Fibroblast of gingiva (primary cell): ENCODE measurements at places on chromosomes 12 and 14.

GRCh38 chr14:33369972-33370371, 431.3 kb downstream of the NPAS3 start:
- DNase-seq: no peak

DNA sequence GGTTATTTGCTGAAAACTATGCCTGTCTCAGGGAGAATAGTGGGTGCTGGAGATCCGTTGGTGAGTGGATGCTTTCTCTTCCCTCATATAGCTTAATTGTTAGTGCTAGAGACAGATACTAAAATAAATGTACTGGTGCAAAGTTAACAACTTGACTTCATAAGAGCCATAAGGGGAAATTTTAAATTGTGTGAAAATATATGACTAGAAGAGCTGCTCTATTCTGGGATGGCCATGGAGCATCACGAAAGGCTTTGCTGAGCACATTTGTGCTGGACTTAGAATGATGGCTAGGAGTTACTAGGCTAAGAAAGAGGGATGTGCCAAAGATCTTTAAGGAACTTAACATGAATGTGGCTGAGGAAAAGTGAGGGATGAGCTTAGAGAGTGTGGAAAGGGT, 668.8 kb downstream of the NRXN3 start:
- DNase-seq: no peak

DNA sequence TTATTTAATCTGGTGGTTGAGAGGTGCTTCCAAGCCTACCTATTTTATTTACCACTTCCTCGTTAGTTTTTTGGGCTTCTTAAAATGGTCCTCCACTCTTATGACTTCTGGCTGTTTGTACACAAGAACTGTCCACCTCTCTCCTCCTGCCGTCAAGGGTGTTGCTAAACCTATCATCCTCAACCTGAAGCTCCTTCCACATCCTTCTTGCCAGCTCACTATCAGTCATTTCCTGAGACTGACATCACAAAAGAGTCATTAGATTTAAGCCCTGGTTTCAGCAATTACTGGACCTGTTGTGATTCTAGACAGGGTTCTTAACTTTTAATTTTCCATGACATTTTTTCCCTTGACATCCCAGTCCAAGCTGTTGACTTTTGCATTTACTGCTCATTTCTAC, 91.9 kb downstream of the BICD1 start:
- DNase-seq: no peak

GRCh38 chr12:65631621-65632111, 192.6 kb upstream of the HMGA2 start:
- peak; percentile 99 for DNase-seq

GRCh38 chr12:6360578-6361490, 14.5 kb downstream of the SCNN1A start:
- no peak for DNase-seq

DNA sequence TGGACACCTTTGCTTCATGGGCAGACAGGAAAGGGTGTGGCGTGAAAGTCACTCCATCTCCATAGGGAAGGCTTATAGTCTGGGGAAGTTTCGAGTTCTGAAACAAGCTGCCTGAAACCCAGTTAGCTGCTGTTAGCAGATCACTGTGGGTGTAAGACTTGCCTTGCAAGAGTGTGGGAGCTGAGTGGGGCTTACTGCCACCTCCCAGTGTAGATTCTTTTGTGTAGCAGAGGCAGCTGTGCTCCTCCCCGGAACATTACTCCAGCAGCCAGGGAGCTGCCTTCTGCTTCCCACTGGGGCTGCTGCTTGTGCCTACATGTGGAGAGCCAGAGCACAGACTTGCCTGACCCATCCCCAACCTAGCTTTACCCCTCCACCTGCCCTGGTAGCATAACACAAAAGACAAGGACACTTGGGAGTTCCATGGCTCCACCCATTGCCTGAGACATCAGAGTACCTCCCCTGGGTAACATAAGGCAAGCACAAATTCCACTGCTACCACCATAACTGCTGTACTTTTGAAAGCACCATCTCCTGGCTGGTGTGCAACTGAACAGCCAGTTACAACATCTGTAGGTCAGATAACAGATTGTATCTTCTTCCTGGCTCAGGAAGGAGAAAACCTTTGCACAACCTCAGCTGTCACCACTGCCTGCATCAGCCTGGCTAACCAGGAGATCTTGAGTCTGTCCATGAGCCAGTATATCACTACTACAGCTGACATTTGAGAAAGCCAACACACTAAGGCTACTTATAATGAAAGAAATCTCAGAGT, 69.5 kb downstream of the ADAMTS20 start:
- DNase-seq: no peak

DNA sequence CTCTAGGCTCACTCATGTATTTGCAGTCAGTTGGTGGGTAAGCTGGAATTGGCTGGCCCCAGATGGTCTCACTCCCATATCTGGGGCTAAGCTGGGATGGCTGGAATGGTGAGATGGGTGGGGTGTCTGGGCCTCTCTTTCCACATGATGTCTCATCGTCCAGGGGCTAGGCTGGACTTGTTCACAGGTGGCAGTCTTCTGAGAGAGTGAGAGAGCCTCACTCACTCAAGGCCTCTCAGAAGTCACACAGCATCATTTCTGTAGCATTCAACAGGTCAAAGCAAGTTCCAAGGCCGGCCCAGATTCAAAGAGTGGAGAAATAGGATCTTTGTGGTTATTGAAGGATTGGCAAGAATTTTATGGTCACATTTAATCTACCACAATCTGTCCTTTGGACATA, 102.7 kb downstream of the UNC79 start:
- DNase-seq: no peak

DNA sequence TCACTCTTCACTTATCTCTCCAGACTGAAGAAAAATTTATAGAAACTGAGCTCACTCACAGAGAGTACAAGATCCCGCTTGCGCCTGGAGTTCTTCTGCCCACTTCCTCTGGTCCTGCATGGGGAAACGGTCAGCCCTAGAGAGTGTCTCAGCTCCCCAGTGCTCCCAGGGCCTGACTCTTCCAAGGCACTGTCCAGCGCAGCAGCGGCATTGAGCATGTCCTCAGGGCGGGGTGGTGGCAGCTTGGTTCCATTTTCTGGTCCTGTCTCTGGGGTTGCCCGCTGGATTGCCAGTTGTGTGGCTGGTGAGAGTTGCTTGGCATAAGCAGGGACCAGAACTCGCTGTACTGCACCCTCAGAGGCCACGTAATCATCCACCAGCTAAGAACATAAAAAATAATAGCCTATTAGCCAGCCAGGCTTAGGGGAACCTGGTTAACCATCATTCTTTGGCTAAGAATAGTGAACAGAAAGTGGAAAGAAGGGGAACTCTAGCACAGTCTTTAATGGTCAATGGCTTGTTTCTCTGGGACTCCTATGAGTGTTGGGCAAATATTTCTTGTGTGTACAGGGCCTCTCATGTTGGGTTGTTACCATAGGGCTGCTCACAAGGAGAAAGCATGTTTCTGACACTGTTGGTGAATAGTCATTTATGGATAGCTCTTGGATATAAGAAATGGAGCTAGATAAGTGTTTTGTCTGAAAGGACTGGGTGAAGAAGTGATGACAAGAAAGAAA, 13.7 kb upstream of the AJUBA start:
- DNase-seq: no peak

- peak; percentile 37 for DNase-seq
Measured at GRCh38 chr14:100408350-100409002, 85.3 kb downstream of the SLC25A47 start.

- peak; percentile 86 for DNase-seq
Measured at GRCh38 chr12:76020281-76020680, 11.3 kb downstream of the PHLDA1 start.

GRCh38 chr12:124322271-124322998, 27.5 kb downstream of the RFLNA start:
- no peak for DNase-seq

GRCh38 chr12:122411537-122411936, 10.9 kb downstream of the CLIP1 start:
- DNase-seq: peak; percentile 58

- no peak for DNase-seq
Measured at GRCh38 chr14:101729382-101729781, 32.1 kb upstream of the PPP2R5C start.

DNA sequence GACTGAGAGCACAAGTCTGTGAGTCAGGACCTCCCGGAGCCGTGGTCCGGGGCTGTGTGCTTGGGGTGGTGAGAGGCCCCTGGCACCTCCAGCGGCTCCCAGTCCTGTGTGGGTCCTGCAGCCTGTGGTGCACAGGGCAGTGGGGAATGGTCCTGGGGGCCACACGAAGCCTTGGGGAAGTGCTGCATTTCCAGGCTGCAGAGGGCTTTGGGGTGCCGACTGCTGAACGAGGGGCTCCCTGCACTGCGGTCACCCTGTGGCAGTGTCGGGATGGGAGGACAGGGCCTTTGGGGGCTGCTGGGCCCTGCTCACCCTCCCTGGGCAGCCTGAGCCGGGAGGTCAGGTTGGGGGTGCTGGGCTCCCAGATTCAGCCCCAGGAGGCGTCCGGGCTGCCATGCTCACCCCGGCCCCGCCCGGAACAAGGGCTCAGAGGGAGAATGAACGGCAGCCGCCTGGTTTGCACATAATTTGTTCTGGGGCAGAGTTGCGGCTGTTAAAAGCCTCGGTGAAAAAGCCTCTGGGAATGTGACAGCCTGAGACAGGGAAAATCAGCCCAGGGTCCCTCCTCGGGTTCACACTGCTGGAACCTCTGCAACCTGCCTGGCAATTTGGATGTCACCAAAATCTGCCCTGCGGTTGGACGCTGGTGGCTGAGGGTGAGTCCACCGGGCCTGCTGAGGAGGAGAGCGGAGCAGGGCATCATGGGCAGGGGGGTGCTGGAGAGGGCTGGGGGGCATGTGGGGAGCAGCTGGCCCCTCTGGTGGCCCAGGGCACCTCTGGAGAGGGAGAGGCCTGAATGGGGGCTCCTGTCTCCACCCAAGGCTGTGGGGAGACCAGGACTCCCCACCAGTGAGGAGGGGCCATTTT, 109.2 kb downstream of the KIF26A start:
- no peak for DNase-seq

DNA sequence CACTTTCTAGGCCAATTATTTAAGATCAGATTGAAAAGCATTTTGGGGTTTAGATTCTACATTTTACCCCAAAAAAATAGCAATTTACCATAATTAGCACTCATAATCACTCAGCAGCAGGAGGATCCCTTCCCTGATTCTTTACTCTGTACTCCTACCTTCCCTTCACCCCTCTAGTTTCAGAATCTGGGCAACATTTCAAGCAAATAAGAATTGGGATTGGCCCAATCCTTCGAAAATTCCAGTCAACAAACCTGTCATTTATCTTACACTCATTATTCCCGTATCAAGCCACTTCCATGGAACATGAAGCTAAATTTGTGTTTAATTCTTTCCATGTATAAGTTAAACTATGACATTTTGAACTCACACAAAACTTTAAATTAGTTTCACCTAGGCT, 349.1 kb upstream of the USP15 start:
- no peak for DNase-seq

DNA sequence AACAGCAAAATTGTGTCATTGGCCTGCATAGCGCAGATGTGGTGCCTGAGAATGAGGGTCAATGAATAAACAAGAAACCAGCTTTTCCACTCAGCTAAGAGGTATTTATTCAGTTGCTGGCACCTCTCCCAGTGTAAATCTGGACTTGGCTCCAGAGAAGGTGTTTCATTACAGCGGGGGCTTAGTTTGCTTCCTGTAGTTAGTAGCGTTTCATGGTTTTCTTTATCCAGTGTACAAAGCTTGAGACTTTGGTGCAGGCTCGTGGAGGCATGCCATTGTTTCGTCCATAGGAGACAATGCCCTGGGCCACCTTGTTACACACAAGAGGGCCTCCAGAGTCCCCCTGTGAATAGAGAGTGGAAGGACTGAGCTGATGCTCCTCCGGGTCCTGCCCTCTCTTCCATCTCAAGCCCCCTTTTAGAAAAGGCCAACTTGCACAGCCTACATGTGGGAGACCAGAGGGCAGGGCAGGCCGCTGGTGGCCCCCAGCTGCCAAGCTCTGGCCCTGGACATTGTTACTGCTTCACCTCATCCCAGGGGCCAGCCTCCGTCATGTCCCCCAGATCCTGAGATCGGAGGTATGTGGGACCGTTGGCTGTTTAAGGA, 3.0 kb downstream of the GZMB start:
- DNase-seq: no peak

GRCh38 chr12:57242691-57243454, 8.1 kb downstream of the STAC3 start:
- DNase-seq: no peak

GRCh38 chr12:85029456-85029855, 6.6 kb downstream of the TSPAN19 start:
- peak; percentile 14 for DNase-seq

GRCh38 chr12:122865268-122866231, 30.3 kb downstream of the HIP1R start:
- DNase-seq: no peak

DNA sequence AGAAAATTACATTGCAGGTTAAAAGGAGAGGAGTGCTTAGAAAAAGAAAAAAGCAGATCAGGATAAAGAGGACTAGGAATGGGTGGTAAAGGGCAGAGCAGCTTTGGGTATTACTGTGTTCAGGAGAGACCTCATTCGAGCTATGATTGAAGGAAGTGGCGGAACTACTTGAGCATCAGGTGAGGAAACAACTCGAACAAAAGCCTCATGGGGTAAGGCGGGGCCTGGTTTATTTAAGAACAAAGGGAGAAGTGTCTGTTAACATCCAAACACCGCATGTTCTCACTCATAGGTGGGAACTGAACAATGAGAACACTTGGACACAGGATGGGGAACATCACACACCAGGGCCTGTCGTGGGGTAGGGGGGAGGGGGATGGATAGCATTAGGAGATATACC, 444.6 kb upstream of the CCDC196 start:
- no peak for DNase-seq

- no peak for DNase-seq
Measured at GRCh38 chr12:38385486-38385885, 68.9 kb downstream of the ALG10B start.

DNA sequence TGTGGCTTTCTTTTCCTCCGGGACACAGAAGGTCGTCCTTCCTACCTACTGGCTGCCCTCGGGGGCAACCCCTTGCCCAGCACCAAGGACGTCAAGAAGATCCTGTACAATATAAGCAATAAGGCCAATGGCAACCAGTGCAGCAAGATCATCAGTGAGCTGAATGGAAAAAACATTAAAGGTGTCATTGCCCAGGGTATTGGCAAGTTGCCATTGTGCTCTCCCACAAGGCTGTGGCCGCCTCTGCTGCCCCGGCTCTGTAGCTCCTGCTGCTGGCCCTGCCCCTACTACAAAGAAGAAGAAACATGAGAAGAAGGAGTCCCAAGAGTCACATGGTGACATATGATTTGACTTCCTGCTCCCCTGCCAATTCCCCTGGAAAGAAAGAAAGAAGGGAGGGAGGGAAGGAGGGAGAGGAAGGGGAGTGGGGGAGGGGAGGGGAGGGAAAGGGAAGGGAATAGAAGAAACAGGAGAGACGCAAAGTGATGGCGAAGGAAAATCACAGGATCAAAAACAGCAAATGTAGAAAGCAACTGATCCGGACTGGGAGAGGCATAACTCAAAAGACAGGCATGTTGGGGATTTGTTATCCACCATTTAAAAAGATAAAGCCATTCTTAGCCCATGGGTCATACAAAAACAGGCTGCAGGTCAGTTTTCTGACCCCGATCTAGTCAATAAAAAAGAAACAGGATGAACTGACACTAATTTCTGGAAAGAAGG, 61.3 kb upstream of the RESF1 start:
- no peak for DNase-seq

DNA sequence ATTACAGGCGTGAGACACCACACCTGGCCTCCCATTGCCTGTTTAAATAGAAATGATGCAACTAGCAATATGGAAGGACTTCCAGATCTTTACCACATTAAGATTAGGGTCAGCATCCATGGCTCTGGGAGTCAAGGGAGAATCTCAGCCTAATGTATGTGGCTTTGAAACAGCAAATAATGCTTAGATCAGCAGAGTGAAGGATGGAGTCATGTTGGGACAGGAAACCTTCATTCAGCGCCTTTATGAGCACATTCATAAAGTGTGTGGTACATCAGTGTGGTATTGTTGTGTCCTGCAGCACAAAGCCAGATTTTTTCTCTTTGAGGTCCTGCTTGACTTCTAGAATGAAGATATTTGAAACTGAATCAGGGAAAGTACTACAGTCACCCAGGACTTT, 15.3 kb upstream of the SPSB2 start:
- DNase-seq: no peak
